ENCODE measurements at places on chromosomes 16 and 17.

- DNase-seq, result no peak
Measured at GRCh38 chr17:36545077-36545464, 352 bp downstream of the GGNBP2 start.

- DNase-seq, result no peak
Measured at GRCh38 chr17:48295362-48296288, 134.4 kb downstream of the SKAP1 start.

DNA sequence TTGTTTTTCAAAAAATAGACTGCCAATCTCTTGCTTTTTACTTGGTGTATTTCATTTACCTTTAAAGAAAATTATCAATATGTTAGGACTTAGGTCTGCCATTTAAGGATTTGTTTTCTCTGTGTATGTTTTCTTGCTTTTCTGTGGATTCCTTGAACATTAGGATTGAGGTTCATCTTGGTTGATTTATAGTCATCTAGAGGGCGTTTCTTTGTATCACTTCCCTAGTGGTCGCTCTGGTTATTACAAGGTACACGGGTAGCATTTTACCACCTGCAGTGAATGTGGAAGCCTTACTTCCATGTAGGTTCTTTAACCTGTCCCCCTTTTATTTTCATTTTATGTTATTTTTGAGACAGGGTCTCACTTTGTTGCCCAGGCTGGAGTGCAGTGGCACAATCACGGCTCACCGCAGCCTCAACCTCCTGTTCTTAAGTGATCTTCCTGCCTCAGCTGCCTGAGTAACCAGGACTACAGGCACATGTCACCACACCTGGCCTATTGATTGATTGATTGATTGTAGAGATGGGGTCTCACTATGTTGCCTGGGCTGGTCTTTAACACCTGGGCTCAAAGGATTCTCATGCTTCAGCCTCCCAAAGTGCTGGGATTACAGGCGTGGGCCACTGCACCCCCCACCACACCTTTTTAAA lies 35.2 kb upstream of the CBX4 start:
- DNase-seq, result peak; percentile 18

- DNase-seq, result no peak
Measured at GRCh38 chr17:65455972-65456343, 105.5 kb downstream of the AXIN2 start.

- DNase-seq, result no peak
Measured at GRCh38 chr16:26830428-26831127, 236.1 kb upstream of the C16orf82 start.

Data from activated CD4-positive, alpha-beta T cell treated with anti-CD3 and anti-CD28 coated beads for 24 hours (primary cell).